ENCODE measurements at places on chromosomes 5 and 9. TPM values are rescaled to one million over a fixed set of nuclear protein-coding genes. Genes with fewer than 3 reads are reported as not detected.

GRCh38 chr9:135990468-135991429, 29.6 kb upstream of the UBAC1 start:
- H3K4me3 ChIP-seq: no peak overlapping the region
- peak overlapping the region; percentile 43 for H3K27ac ChIP-seq
- no peaks in the 10 kb centered on the region for H3K36me3 ChIP-seq
- H3K27me3 ChIP-seq: no peaks in the 10 kb centered on the region

DNA sequence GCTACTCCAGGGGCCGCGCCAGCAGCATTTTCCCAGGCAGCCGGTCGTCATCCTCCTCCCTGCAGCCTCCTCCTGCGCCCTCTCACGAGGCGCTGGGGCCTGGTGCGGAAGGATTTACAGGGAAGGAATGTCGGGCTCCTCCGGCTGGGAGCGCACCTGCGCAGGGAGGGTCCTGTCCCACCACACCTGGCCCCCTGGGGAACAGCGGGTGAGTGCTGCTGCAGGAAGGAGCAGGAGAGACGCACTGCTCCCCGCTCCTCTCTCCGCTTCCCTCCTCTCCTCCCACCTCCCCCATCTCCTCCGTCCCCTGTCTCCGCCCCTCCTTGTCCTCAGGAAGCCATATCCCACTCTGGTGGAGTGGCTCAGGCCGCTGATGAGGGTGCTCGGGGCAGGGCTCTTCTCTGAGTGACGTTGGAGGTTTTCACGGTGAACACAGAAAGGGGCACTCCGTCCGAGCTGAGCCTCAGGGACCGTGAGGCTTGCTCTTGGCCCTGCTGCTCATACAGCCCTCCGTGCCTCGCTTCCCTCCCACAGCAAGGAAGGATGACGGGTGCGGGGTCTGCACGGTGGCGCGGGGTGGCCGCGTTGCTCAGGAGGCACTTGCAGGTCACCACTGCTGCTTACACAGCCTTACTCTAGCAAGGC, 31.3 kb downstream of the IRX4 start:
- H3K4me1 ChIP-seq: peaks cover 4% of the 10 kb centered on the region
- no peak overlapping the region for H3K27ac ChIP-seq
- peaks cover 4% of the 10 kb centered on the region for H3K36me3 ChIP-seq
- no peak overlapping the region for H3K4me3 ChIP-seq

ODF2 gene
- 40.7 TPM for total RNA-seq

NUTM2F gene
- not detected for total RNA-seq

GRCh38 chr5:156322666-156323065, 4.3 kb upstream of the SGCD start:
- DNase-seq: no peak
- H3K4me1 ChIP-seq: peaks cover 13% of the 10 kb centered on the region
- H3K27ac ChIP-seq: no peak overlapping the region
- no peaks in the 10 kb centered on the region for H3K36me3 ChIP-seq
- H3K4me3 ChIP-seq: no peak overlapping the region

BTNL3 gene
- total RNA-seq: not detected

GRCh38 chr9:137194388-137194787, 5.9 kb downstream of the SSNA1 start:
- DNase-seq: no peak
- no peak overlapping the region for H3K4me3 ChIP-seq
- H3K27me3 ChIP-seq: peaks cover 2% of the 10 kb centered on the region
- H3K36me3 ChIP-seq: no peaks in the 10 kb centered on the region
- peaks cover 2% of the 10 kb centered on the region for H3K4me1 ChIP-seq
- H3K27ac ChIP-seq: no peak overlapping the region

DNA sequence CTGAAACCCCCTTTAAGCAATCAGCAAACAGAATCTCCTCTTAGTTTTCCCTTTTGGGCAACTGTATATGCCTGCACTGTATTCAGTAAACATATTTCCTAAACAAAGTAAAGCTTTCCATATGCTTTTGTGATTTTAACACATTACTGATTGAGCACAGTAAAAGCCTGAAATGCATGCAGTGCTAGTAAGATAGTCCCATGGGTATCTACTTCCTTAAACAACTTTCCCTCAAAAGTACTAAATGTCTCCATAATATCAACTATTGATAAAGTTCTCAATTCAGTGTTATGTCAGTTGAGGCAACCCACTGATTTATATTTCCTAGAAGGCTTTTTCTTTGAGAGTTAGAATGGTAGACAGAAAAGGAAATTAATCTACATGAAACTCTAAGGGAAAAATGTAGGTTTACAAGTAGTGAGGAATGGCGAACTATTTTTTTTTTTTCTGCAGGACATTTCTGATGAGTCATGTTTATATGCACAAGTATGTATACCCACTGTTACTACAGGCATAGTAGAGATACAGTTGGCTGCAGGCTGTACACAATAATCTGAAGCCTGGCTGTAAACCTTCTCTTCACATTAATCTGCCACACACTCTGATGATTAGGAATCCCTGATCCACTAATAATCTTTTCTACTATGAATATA, 31.2 kb upstream of the CEP120 start:
- H3K36me3 ChIP-seq: no peaks in the 10 kb centered on the region
- DNase-seq: no peak
- no peak overlapping the region for H3K27ac ChIP-seq
- no peak overlapping the region for H3K4me3 ChIP-seq

CCL27 gene
- total RNA-seq: 1.7 TPM

- H3K4me1 ChIP-seq: peaks cover 19% of the 10 kb centered on the region
- DNase-seq: peak; percentile 31
- peak overlapping the region; percentile 30 for H3K4me3 ChIP-seq
- H3K27me3 ChIP-seq: peaks cover 11% of the 10 kb centered on the region
- no peaks in the 10 kb centered on the region for H3K36me3 ChIP-seq
These were observed 5.2 kb upstream of the NKD2 start for GRCh38 chr5:1003296-1003937.

- H3K4me3 ChIP-seq: peak overlapping the region; percentile 75
- peak; percentile 63 for DNase-seq
- no peak overlapping the region for H3K27ac ChIP-seq
- peaks cover 14% of the 10 kb centered on the region for H3K4me1 ChIP-seq
These were observed 14.1 kb downstream of the LCN10 start for GRCh38 chr9:136728548-136729123.

SLC28A3 gene
- not detected for total RNA-seq

DNA sequence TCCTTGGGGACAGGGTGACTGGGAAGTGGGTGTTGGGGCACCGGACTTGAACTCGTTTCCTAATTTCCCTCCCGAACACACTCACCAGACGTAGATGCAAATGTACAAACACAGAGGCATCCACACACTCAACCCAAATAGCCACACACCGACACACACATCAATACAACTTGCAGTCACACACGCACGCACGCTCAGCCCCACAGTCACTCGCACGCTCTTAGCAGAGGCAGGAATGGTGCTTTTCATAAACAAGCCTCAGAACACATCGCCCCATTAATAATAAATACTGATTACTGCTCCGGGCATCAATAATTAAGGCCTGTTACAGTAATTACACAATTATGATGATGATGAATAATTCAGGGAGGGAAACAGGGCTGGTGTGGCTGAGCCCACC, 5.7 kb downstream of the BARHL1 start:
- H3K36me3 ChIP-seq: no peaks in the 10 kb centered on the region
- peaks cover 38% of the 10 kb centered on the region for H3K27me3 ChIP-seq
- peak overlapping the region; percentile 34 for H3K27ac ChIP-seq
- peak overlapping the region; percentile 63 for H3K4me3 ChIP-seq

- DNase-seq: no peak
- no peaks in the 10 kb centered on the region for H3K36me3 ChIP-seq
- H3K4me3 ChIP-seq: no peak overlapping the region
- H3K27me3 ChIP-seq: no peaks in the 10 kb centered on the region
- no peak overlapping the region for H3K27ac ChIP-seq
These were observed 101.0 kb upstream of the SMC2 start for GRCh38 chr9:103992938-103993579.

DNA sequence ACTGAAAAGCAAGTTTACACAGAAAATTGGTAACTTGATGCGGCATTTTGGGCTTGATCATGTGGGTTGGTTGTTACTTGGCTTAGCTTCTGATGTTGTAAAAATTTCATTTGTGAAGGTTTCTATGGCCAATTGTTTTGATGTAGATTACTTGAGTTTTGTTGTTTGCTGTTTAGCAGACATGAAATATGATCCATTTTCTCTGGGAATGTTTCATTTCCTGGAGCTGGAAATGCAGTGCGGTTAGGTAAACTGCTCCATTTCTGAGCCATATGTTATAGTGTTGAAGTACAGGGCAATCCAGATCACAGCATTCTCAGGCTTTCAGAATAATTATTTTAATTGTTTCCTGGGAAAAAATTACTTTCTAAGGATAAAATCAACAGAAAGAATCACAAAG, 396.9 kb downstream of the ENC1 start:
- no peak overlapping the region for H3K4me3 ChIP-seq
- no peaks in the 10 kb centered on the region for H3K4me1 ChIP-seq
- no peaks in the 10 kb centered on the region for H3K27me3 ChIP-seq
- no peaks in the 10 kb centered on the region for H3K36me3 ChIP-seq
